ENCODE measurements at places on chromosomes 1 and 21.

DNA sequence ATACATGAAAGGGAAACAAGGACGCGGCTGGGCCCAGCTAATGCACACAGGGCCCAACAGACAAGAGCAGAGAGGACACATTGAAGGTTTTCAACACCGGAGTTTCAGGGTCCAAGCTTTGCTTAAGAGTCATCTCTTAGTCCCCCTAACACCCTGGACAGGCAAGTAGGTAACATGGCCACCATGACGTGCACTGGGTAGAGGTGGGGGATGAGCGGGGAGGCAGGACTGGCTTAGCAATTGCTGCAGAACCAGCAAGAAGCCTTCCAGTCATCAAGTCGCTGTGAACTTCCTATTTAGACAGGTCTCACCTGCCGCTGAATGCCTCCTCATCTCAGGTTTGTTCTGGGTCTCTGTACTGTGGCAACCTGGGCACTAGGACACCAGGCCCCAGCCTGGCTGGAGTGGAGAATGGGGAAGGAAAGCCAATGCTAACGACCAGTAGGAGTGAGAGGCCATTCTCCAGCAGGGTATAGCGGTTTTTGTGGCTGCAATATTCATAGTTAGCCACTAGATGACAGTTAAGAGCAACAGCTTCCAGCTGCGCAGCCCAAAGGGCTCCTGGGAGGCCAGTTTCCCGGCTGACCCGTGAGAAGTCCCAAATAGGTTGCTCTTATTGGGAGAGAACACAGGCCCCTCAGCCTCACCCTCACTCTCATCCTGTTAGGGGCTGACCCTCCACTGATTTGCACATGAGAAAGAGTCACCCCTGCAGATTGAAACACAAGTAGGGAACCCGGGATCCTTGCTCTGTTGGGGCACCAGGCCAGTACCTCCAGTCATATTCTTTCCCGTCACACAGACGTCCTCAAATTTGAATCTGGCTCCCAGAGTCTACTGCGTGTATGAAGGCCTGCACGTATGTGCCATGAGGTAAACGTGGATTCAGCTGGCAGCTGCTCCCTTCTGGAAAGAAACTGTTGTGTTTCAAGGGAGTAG, 6.0 kb upstream of the PIGC start:
- DNase-seq: peak; percentile 14

GRCh38 chr21:25350056-25350455, 257.2 kb downstream of the MRPL39 start:
- no peak for DNase-seq

DNA sequence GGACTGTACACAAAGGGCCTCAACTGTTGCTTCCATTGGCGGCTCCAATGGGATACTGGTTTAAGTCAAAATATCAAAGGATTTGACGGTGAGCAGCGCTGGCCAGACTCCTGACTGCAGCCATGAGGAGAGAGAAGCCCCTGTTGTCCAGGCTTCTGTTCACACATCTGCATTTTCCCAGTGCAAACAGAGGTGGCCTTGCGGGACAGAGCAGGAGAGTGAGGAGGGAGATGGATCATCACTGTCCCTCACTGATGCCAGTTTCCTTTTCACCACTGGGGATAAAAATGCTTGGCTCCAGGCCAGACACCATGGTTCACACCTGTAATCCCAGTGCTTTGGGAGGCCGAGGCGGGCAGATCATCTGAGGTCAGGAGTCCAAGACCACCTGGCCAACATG, 69.2 kb downstream of the SETD4 start:
- DNase-seq: no peak

GRCh38 chr21:27268290-27268689, 301.4 kb upstream of the ADAMTS5 start:
- no peak for DNase-seq

GRCh38 chr1:91374086-91374485, 30.6 kb downstream of the HFM1 start:
- DNase-seq: no peak

DNA sequence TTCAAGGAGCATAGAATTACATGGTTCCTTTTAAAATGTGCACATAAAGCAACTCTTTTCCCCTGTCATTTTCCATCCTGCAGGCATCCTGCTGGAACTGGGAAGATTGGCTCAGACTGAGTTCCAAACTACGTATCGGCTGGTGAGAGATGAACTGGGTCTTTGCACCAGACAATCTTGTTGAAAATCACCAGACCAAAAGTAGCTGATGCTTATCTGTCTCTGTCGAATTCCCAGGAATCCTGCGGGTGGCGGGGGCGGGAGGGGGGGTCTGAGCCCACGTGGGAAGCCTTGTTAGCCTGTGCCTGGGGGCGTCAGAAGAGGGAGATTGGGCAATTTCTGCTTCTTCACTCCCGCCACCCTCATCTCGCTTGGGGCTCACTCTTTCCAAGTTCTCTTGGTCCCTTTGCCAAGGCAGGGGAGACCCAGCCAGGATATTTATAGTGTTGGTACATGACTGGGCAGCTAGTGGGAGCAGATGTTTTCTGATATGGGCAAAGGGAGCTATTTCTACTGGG, 90.1 kb upstream of the SLC25A33 start:
- DNase-seq: no peak

GRCh38 chr1:219587401-219587800, 25.5 kb downstream of the ZC3H11B start:
- DNase-seq: no peak
